ENCODE measurements at places on chromosomes 11 and 22.

DNA sequence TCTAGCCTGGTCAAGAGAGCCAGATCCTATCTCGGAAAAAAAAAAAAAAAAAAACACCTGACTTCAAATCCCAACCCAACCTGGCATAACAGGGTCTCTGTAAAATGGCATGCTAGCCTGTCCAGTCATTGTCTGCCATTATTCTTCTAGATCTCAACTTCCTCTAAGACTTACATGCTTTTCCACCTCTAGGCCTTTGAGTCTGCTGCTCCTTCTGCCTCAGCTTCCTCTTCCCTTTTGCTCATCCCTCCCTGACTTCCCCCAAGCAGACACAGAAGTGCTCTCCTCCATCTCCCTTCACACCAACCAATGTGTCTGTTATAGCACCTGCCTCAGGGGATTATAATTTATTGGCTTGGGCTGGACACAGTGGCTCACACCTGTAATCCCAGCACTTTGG lies 7.8 kb downstream of the STK33 start:
- no peak for DNase-seq

GRCh38 chr22:43975041-43975440 lies 19.8 kb downstream of the SAMM50 start:
- no peak for DNase-seq

DNA sequence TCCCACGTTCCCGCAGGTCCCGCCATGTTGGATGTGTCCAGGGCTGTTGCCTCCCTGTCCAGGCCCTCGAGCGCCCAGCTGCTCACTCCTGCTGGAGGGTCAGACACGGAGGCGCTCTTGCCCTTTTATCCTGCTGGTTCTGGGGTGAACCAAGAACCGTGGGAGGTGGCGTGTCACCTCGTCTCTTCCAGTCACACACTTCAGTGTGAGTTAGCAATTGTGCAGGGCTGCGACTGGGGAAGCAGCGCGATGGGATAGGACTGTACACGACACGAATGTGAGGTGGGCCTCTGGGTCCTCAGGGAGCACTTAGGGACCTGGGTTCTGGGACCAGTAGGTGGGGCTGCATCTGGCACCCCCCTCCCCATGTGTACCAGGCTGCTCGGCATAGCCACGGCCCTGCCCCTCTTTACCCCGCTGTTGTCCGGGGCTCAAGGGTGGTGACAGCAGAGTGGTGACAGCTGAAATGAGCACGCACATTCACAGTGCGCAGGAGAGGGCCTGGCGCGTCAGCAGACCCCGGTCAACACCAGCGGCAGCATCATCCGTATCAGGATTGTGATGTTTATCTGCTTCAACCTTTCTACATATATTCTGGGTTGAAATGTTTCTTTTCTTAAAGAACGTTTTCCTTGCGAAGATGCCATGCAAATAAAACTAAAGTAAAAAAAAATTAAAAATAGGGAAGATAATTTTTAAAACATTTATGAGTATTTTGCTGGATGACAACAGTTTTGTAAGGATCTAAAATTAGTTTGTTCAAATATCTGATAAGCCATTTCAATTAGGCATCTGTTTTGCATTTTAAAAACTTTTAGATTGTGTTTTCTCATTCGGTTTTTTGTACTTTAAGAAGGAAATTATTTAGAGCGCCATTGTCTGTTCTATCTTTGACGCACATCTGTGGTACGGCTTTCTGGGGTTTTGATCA lies 210.7 kb downstream of the TBC1D22A start:
- no peak for DNase-seq

- no peak for DNase-seq
Measured at GRCh38 chr11:77081976-77082836, 15.4 kb downstream of the CAPN5 start.

DNA sequence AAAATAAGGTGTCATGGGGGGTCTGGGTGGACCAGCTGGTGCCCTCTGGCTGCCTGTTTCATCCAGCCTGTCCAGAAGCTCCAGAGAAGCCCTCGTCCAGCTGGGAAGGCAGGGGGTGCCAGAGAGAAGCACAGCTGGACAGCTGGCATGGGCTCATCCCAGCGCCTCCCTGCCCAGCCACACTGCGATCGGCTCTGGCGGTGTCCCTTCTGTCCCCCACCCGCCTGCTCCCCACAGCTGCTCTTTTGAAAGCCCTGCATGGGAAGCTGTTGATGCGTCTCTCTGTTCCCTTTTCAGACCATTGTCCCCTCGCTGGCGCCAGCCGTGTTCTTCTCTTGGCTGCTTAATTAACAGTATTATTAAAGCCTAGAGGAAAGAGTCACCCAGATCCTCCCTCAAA lies 86.5 kb downstream of the MN1 start:
- DNase-seq, result no peak

GRCh38 chr22:47380692-47381091 lies 618.2 kb downstream of the TBC1D22A start:
- DNase-seq, result no peak

- DNase-seq, result no peak
Measured at GRCh38 chr11:119681361-119681910, 47.6 kb downstream of the NECTIN1 start.

DNA sequence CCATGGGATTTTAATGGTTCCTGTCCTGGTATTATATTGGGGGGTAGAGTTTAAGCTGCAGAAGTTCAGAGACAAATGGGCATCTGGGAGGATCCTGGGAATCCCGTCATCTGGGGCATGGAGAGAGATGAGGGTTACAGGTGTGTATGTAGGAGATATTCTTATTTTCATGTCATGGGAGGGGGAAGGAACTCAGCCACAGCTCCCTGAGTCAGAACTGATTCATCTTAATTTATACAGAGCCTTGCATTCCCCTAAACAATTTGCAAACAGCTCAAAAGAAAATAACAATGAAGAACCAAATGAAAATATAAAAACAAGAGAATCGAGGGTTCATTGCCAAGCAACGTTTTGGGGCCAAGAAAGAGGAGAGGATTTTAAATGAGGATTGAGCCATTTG lies 155.9 kb upstream of the TBCEL start:
- DNase-seq, result no peak

- no peak for DNase-seq
Measured at GRCh38 chr11:66432597-66432996, 6.1 kb downstream of the MRPL11 start.

- no peak for DNase-seq
Measured at GRCh38 chr22:39580006-39580441, 9.5 kb downstream of the CACNA1I start.

DNA sequence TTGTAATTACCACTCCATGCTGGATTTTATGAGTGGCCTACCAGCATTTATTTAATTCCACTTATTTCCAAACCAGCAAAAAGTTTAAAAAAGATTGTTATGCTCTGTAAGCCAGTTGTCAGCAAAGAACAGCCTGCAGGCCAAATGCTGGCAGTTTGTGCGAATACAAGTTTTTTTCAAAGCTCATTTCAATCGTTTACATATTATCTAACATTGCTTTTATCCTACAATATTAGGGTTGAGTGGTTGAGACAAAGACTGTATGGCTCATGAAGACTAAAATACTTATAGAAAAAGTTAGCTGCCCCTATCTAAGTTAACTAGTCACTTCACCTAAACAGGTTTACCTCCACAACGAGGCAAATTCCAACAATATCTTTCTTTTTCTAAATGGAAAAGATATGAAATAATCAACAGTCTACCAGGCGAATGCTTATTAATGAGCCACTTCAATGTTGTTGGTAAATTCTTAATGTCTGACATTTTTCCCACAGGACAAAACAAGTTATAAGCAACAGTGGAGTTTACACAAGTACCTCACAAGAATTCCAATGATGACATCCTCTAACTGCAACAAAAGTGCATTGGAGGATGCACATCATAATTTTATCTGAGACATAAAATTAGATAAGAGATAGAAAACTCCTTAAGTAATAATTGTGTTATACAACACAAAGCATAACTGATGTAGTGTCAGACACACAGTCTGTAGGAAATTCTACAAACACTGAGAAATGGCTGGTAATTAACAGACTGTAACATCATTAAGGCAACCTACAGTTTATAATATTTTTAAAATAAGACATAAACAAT lies 35.8 kb upstream of the POU2AF2 start:
- DNase-seq, result no peak

GRCh38 chr11:68150037-68150436 lies 28.8 kb upstream of the CHKA start:
- DNase-seq, result no peak

GRCh38 chr22:30605449-30606110 lies 1.4 kb upstream of the TCN2 start:
- DNase-seq, result no peak

DNA sequence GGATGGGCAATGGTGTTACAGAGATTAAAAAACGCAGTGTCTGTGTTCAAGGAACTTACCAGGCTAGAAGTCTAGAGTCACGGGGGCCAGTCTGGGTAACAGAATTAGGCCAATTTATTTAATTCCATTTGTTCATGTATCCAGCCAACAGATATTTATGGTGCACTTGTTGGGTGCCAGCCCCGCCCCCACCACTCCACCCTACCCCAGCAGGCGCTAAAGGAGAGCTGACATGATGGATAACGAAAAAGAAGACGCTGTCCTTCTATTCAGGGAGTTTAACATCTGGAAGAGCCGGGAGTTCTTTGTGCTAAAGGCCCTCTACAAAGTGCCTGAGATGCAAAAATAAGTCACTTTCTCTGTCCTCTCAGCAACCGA lies 1.1 kb upstream of the BMAL1 start:
- DNase-seq, result no peak

GRCh38 chr22:23772649-23773473 lies at the start of gene MMP11:
Gene MMP11, plus strand, starts transcription at chr22:23772849. Its CDS starts 22 bp downstream, at chr22:23772871.
- DNase-seq, result no peak

GRCh38 chr11:2792381-2793250 lies 92.8 kb upstream of the KCNQ1OT1 start:
- DNase-seq, result no peak

GRCh38 chr11:43943931-43944751 lies 1.7 kb downstream of the C11orf96 start:
- DNase-seq, result no peak

GRCh38 chr11:121572571-121573059 lies 119.8 kb upstream of the SORL1-AS1 start:
- DNase-seq, result no peak

- no peak for DNase-seq
Measured at GRCh38 chr22:36985211-36985889, 33.9 kb downstream of the TST start.

GRCh38 chr11:73384872-73385689 lies 8.9 kb downstream of the RELT start:
- DNase-seq, result no peak

DNA sequence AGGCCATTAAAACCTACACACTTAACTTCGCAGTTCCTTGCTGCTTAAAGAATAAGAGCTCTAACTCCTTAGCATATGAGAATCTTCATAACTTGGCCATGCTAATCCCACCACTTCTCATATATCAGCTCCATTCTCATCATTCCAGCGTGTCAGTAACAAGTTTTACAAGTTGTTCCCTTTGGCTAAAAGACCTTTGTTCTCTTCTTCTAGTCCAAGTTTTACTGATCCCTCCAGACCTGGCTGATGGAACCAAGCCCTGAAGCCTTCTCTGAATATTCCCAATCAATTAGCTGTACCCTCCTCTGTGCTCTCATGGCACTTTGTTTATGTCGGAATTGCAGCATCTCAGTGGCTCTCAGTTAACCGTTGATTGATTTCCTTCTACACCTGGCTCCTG lies 35.8 kb downstream of the GAB2 start:
- DNase-seq, result no peak

- DNase-seq, result no peak
Measured at GRCh38 chr22:44438056-44438455, 60.0 kb downstream of the RTL6 start.

DNA sequence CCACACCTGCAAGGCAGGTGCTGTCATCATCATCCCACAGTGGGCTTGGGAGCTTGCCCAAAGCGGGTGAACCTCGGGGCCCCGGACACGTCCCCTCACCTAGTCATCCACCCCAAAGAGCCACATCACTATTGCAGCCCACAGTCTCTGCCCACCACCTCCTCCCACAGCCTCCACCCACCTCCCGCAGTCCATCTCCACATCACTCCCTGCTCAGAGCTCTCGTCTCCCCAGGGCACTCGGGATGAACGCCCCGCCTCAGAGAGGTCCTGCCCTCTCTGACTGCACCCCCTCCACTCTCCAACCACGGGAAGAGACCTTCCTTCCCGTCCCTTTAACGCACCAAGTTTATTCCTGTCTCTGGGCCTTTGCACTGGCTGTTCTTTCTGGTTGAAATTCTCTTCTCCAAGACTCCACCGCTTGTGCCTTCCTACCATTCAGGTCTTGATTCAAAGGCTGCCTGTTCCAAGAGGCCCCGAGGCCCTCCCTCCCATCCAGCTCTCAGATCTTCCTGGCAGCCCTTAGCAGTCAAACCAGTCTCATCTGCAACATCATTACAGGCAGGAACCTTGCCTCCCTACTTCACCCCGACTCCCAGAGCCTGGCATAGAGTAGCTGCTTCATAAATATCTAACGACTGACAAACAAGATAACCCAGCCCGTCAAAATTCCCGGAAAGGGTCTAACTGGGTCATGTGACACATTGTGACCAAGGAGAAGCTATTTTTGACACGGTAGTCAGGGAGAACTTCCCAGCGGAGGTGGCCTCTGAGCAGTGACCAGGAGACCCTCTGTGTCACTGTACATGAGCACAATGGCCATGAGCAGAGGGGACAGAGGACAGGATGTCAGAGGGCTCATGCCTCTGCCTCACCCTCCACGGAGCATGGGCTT lies 11.1 kb downstream of the KCNJ4 start:
- no peak for DNase-seq

DNA sequence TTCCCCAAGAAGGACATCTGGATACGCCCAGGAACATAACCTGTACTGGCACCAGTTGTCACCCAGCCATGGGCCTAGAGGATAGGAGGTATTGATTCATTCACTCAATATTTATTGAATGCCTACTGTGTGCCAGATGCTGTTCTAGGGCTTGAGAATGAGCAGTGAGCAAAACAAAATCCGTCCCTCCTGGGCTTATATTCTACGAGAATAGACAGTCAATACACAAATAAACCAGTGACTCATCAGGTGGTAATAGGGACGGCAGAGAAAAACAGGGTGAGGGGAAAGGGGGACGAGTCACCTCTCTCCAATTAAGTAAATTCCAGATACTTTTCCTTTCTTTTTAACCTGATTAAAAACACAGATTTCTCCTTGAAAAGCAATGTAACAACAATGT lies 103.5 kb downstream of the MICAL2 start:
- no peak for DNase-seq

DNA sequence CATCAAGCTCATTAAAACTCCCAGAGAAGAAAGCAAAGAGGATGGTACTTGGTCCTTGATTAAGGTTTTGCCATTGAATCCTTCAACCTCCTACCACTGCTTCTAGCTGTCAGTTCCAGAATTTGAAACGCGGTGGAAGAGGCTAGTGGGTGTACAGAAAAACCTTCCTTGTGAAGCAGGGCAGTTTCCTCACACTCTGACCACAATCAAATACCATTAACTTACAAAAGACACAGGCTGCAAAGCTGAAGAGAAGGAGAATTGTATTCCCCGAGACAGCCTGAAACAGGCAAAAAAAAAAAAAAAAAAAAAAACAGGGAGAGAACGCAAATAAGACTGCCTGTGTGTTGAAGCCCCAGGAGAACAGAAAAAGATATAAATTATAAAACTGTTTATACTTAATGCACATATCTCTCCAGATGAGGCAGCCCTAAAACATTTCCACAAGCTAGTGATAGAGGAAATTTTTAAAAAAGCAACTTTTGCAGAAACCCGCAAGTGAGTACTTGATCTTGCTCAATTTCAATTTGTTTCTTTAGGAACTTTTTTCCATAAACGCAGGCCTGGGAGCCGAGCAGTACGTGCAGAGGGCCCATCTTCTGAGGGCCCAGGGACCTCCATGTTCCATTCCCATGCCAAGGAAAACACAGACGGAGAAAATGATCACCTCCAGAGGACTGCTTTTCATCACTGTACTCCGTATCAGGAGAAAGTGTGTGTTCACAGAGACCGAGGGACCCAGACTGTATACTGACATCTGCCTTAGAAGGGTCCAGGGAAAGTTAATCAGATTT lies 218.7 kb upstream of the BLID start:
- DNase-seq, result no peak

All from cerebellar nuclear complex (tissue), 1 donor.